HCT116 (cell line): ENCODE measurements at places on chromosomes 4 and X. TPM values are rescaled to one million over a fixed set of nuclear protein-coding genes. Genes with fewer than 3 reads are reported as not detected.

- H3K27ac ChIP-seq, result no peak overlapping the region
- H3K4me1 ChIP-seq, result no peaks in the 10 kb centered on the region
- H3K27me3 ChIP-seq, result peaks cover 19% of the 10 kb centered on the region; the same call in 1 of the 2 replicates
- DNase-seq, result no peak
- H3K4me3 ChIP-seq, result no peak overlapping the region
- no peaks in the 10 kb centered on the region for H3K36me3 ChIP-seq
Measured at GRCh38 chr4:108081256-108081655, 87.5 kb downstream of the LEF1 start.

DNA sequence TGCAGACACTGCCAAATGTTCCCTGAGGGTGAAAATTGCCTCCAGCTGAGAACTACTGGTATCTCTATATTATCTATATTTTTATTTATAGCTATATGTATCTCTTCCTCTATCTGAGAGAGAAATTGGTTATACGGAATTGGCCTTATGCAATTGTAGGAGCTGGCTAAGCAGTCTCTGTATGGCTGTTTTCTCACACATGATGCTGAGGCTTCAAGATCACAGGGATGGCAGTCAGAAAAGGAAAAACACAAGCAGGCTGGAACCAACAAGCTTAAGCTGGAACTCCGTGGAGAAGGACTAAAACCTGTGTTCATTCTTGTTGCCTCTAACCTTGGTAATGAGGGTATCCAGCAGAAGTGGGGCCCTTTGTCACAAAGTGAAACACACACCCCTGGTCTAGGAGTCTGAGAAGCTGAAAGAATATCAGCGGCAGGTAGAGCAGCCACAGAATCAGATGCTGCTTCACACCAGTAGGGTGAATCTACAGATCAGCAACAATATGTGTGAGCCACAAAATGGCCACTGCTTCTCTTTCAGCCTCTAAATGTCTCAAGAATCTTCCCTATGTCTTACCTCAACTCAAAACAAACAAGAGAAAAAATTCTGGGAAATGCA is 166.5 kb upstream of the PPP1R2C start:
- no peaks in the 10 kb centered on the region for H3K36me3 ChIP-seq
- DNase-seq, result no peak
- H3K27me3 ChIP-seq, result no peaks in the 10 kb centered on the region
- no peaks in the 10 kb centered on the region for H3K4me1 ChIP-seq
- H3K27ac ChIP-seq, result no peak overlapping the region
- no peak overlapping the region for H3K4me3 ChIP-seq

DNA sequence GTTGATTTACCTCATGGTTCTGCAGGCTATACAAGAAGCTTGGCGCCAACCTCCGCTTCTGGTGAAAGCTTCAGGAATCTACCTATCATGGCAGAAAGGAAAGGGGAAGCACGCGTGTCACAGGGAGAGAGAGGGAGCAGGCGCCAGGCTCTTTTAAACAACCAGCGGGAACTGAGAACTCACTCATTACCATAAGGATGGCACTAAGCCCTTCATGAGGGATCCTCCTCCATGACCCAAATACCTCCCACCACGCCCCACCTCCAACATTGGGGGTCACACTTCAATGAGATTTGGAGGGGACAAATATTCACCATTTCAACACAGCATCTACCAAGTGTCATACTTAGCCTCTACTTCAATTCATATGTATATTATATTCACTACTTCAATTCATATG is 18.8 kb upstream of the TBC1D8B start:
- no peaks in the 10 kb centered on the region for H3K4me1 ChIP-seq
- no peaks in the 10 kb centered on the region for H3K36me3 ChIP-seq
- no peak overlapping the region for H3K27ac ChIP-seq

DNA sequence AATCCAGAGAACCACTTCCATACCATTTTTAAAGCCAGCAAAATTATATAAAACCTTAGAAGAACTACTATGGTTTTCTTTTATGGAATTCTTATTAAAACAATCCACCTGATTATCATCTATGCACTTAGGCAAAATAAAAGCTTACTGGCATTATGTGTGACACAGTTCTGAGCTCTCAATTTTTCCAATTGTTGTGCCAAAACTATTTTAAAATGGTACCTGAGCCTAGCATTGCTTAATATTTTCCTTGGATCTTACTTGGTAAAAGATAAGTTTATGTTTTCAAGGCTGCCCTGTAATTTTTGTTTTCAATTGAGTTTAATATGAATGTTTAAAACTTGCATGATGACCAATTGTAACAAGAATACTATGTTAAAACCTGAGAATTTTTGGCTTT is 201.3 kb downstream of the MAD2L1 start:
- H3K27ac ChIP-seq, result no peak overlapping the region
- no peaks in the 10 kb centered on the region for H3K36me3 ChIP-seq
- no peak for DNase-seq
- H3K4me3 ChIP-seq, result no peak overlapping the region
- H3K4me1 ChIP-seq, result no peaks in the 10 kb centered on the region
- H3K27me3 ChIP-seq, result no peaks in the 10 kb centered on the region

DNA sequence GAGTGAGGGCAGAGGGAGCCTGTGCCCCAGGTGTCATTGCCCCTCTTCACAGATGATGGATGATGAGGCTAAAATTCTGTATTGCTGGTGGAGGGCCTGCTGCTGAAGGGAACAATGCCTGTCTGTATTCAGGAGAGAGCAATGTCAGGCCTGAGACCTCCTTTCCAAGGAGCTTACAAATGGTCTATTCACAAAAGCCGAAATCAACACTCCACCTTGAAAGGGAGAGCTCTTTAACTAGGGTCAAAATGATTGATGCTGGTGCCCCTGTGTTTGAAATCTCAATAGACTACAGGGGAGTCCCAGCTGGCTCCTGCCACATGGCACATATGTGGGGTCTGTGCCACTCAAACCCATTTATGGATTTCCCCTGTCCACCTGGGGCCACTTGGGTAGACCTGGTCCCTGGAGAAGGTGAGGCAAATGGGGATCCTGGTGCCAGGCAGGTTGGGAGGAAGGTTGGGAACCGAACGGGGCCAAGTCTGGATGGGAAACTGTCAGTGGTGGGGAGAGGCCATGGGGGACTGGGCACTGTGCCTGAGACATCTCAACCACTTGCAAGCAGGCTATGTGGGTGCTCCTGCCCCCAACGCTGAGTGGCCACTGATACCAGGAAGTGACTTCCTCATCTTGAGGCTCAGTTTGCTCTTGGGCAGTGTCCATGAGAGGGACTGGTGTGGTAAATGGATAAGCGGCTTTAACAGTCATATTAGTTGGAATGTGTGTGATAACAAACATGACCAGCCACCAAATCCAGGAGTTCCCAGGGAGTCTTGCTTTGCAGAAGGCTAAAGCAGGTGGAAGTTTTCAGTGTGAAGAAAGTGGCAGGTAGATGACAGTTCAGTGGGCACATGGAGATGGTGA is 223.8 kb upstream of the PSAPL1 start:
- no peak for DNase-seq
- no peaks in the 10 kb centered on the region for H3K4me1 ChIP-seq
- H3K27ac ChIP-seq, result no peak overlapping the region
- no peaks in the 10 kb centered on the region for H3K36me3 ChIP-seq
- H3K27me3 ChIP-seq, result no peaks in the 10 kb centered on the region

- no peaks in the 10 kb centered on the region for H3K36me3 ChIP-seq
- no peak overlapping the region for H3K4me3 ChIP-seq
- DNase-seq, result no peak
- no peak overlapping the region for H3K27ac ChIP-seq
- H3K4me1 ChIP-seq, result no peaks in the 10 kb centered on the region
Measured at GRCh38 chr4:130249002-130249401, 1153.0 kb downstream of the C4orf33 start.

DNA sequence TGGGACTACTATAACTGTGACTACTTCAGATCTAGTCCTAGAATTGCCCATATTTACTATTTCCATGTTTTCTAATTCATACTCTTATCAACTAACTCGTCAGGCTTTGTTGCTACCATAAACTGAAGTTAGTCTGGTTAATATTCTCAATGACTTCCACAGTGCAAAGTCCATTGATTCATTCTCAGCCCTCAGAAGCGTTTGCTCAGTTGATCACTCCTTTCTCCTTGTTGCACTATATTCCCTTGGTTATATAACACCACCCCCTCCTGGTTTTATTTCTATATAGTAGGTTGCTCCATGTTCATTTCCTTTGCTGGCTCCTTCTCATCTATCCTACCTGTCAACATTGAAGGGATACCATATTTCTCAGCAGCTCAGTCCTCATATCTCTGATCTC is 27.2 kb upstream of the SLC6A14 start:
- no peak for DNase-seq
- H3K4me3 ChIP-seq, result no peak overlapping the region
- no peaks in the 10 kb centered on the region for H3K36me3 ChIP-seq
- H3K27me3 ChIP-seq, result no peaks in the 10 kb centered on the region
- H3K4me1 ChIP-seq, result no peaks in the 10 kb centered on the region
- H3K27ac ChIP-seq, result no peak overlapping the region

Gene VEGFC
- total RNA-seq, result not detected

Gene GAGE12J
- not detected for total RNA-seq

Gene ZCCHC18
- not detected for total RNA-seq
